Small intestine (tissue), 16 donors: ENCODE measurements at places on chromosomes 5 and 9.

DNA sequence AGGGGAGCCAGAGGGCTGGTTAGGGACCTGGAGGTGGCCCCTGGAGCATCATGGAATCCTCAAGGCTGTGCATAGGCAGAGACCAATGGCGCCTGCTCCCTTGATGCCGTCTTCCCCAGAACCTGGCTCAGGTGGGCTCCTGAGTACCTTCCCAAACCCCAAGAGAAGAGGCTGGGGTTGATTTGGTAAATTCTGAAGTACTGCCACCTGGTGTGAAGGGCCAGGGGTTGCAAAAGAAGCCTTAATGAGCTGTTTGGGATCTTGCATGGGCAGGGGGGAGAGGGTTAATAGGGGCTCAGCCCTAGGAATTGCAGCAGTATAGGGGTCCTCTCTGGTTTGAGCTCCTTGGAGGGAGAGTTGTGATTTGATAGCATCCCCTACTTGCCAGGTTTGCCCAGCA, 52.1 kb downstream of the CYSTM1 start:
- DNase-seq = no peak

DNA sequence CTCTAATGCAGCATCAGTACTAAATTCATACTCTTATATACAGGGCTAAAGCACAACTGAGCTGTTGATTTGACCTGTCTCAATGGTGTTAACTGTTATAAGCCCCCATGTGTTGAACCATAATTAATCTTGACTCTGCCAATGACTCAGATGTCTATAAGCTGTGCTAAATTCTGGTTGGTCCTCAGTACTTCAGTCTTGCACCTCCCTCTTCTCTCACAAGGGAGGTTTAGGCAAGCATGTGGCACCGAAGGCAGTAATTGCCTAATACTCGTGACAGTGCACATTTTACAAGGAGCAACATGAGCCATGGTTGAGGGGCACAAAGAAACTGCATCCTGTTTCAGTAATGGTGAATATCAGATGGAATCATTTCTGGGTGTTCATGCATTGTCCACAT, 255.9 kb downstream of the TRPM3 start:
- DNase-seq = no peak

- DNase-seq = no peak
Observed at GRCh38 chr9:113176803-113177202, 26.0 kb downstream of the SLC31A2 start.

DNA sequence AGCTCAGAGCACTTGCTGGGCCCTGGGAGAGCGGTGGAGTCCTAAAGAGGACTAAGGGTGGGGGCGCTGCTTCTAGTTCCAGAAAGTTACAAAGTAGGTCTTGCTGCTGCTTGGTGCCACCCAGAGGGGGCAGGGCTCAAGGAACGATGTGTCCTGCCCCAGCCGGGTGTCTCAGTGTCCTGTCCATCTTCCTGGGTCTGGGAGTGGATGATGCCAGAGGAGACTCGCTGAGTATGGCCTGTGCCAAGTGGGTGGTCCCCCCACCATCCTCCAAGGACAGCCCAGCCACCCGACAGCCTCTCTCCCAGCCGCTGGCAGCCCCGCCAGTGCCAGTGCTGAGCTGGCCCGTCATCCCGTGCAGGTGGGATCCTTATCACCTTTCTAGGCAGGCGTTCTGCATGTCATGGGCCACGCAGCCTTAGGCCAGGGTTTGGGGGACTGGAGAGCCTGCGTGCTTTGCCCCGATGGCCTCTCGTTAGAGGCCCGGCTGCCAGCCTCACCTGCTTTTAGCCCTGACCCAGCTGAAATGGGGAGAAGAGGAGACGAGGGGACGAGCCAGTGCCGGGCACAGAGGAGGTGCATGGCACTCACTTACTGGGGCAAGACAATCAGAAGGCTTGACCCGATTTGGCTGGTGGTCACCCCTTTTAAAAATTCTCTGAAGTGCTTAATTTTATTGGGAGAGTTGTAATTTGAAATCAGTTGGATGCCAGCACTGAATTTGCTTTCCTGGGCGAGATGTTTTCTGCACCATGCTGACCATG, 5.6 kb downstream of the WNK2 start:
- DNase-seq = no peak

DNA sequence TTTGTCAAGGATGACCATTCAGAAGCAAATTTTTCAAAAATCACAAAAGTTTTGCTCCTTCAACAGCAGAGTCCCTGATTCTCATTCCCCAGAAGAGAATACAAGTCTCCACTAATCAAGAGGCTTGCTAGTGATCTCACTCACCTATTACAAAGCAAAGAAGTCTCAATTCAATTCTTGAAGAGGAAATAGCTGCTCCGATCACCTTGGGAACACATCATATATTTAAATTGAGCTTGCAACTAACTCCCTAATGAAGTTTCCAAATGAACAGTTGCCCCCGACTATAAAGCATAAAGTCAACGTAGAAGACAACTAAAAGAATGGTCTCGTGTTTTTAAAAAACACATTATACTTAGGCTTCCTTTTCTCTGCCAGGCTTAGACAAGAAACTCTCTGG, 1.6 kb downstream of the LIFR start:
- DNase-seq = no peak

- no peak for DNase-seq
Observed at GRCh38 chr9:89744730-89745129, 139.9 kb downstream of the GADD45G start.

DNA sequence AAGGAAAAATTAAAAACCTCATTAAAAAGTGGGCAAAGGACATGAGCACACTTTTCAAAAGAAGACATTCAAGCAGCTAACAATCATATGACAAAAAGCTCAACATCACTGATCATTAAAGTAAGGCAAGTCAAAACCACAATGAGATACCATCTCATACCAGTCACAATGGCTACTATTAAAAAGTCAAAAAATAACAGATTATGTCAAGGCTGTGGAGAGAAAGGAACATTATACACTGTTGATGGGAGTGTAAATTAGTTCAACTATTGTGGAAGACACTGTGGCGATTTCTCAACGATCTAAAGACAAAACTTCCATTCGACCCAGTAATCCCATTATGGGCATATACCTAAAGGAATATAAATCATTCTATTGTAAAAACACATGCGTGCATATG, 35.8 kb downstream of the HINT1 start:
- DNase-seq = no peak

- DNase-seq = no peak
Observed at GRCh38 chr5:1316588-1317340, 21.9 kb upstream of the TERT start.

DNA sequence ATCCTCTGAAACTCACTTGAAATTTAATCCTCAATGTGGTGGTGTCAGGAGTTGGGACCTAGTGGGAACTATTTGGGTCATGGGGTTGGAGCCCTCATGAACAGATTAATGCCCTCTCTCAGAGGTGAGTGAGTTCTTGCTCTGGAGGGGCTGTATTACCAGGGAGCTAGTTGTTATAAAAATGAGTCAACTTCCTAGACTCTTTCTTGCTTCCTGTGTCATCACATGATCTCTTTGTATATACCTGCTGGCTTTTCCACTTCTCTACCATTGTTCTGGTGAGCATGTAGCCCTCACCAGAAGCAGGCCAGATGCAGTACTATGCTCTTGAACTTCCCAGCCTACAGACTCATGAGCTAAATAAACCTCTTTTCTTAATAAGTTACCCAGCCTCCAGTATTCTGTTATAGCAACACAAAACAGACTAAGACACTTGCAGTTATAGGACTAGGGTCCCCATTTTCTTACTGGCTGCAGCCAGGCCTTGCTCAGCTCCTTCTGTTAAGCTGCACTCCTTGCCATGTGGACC, 127.5 kb downstream of the SUSD1 start:
- no peak for DNase-seq

DNA sequence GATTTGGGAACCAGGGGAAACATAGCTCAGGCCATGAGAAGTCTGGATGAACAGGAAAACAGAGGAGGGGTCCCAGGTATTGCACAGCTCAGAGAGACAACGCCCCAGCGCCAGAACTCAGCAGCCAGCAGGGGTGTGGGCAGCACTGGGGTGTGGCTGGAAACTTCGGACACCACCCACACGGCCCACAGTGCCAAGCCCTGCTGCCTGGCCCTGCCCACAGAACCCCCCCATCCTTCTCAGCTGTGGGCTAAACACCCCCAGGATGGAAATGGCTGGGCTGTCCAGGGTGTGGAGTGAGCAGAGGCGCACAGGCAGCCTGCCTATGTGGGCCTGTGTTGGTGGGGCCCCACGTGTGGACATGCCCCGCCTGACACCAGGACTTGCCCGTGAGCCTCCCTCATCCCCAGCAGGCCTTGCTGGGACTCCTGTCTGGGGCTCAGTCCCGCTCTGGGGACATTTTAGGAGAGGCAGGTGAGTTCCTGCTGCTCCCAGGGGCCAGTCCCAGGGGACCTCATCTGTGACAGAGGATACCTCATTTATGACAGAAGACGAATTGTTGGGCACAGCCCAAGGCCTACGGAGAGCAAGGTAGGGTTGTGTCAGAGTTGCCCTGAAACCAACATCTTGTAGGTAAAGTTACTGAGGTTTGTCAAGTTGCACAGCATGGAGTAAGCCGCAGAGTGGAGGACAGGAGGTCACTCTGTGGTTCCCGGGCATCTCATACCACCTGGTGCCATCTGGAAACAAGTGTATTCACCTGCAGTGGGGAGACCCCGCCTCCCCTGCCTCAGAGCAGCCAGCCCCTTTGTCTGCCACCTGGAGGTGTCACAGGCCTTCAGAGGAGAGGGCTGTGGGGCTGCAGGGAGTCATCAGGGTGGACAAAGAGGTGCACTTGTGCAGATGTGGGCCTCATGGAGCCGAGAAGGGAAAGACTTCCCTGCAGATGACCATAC, 183.2 kb downstream of the AUH start:
- no peak for DNase-seq

GRCh38 chr9:95383845-95384244, 66.3 kb upstream of the FANCC start:
- DNase-seq = no peak

- no peak for DNase-seq
Observed at GRCh38 chr5:55593115-55593472, 58.3 kb upstream of the PLPP1 start.

DNA sequence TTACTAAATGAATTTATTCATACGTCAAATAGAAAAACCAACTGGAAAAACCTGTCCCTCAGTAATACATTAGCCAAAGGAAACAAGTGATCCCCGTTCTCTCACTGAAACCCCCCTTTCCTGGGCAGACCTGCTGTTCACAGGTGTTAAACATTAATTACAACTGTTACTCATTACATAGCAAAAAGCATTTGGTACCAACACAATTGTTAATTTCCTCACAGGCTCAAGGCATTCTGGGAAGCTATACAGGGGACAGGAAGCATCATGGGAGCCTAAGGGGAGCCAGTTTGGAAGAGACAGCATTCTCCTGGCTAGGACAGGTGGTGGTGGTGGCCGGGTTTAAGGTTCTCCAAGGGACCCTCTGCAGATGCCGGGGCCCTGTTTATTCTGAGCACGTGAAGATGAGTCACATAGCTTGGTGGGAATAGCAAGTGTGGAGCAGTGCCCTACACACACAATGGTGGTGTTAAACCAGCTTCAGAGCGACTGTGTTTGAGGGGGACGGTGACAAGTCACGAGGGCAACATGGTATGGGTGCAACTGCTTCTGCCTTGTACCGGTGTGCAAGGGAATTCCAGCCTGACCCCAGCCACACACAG, 62.6 kb upstream of the SLC25A51 start:
- DNase-seq = peak; percentile 71

GRCh38 chr9:69139596-69139995, 34.5 kb upstream of the TJP2 start:
- peak; percentile 26 for DNase-seq

- no peak for DNase-seq
Observed at GRCh38 chr5:170021506-170021905, 41.2 kb upstream of the INSYN2B start.

GRCh38 chr5:39816866-39817265, 392.1 kb upstream of the DAB2 start:
- no peak for DNase-seq

- no peak for DNase-seq
Observed at GRCh38 chr9:14277244-14277643, 36.7 kb downstream of the NFIB start.

- no peak for DNase-seq
Observed at GRCh38 chr9:112437406-112437805, 49.2 kb upstream of the KIAA1958 start.

- DNase-seq = no peak
Observed at GRCh38 chr5:17218353-17219005, 1.0 kb downstream of the BASP1 start.

GRCh38 chr9:3045153-3045552, 201.3 kb upstream of the PUM3 start:
- no peak for DNase-seq

GRCh38 chr5:149166128-149166527, 24.8 kb downstream of the ABLIM3 start:
- DNase-seq = no peak

DNA sequence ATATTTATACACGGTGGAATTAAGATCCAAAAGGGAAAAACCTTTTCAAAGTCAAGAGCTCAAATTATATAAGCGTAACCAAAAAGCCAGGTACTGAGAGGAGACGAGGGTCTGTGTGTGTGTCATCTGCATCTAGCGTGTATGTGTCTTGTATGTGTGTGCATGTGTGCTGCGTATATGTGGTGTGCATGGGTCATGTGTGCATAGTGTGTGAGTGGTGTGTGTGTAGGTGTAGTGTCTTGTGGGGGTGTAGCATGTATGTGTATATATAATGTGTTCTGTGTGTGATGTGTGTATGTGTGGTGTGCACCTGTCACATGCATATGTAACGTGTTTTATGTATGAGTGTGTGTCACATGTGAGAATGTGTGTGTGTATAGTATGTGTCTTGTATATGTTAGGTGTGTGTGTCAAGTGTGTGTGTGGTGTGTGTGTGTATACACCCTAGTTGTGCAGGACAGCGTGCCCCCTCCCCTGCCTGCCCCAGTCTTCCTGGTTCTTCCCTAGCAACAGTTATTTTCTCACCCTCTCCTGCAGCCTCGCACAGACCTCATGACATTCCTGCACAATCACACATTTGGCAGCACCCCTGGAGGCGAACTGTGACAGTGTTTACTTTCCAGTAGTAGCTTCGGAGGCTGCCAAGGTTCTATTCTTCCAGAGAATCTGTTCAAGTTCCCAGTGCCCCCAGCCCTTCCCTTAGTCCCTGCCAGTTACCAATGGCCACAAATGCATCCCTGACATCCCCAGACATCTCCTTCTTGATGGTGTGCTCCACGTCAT, 27.1 kb upstream of the TNIP1 start:
- DNase-seq = no peak

GRCh38 chr5:153598099-153598498, 107.6 kb downstream of the GRIA1 start:
- no peak for DNase-seq

- DNase-seq = no peak
Observed at GRCh38 chr9:91790917-91791316, 159.1 kb downstream of the ROR2 start.

GRCh38 chr5:139925650-139926640, 117.2 kb downstream of the NRG2 start:
- no peak for DNase-seq
